AG10803 (cell line): ENCODE measurements at places on chromosomes 5 and 9.

GRCh38 chr5:8730194-8730593, 815.7 kb downstream of the SEMA5A start:
- peak; percentile 69 for DNase-seq

- peak; percentile 69 for DNase-seq
Observed at GRCh38 chr5:82466986-82467561, 188.9 kb upstream of the RPS23 start.

DNA sequence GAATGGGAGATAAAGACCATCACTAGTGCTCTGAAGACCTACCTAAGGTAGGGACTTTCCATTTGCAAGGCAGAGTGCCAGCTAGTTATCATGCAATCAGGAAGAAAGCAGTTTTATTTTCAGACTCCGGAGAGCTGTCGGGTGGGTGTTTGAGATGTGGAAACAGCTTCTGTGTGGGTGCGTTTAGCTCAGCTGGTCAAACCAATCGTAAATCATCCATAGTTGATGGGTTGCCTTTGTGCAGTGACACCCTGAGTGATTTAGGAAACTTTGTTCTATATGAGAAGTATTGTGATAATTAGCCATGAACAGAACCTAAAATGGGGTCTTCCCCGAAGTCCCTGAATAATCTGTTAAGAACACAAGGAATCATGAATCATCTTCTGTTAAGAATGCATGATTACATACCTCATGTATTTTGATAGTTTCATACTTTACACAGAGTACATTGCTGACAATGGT, 284.3 kb downstream of the ARHGAP26 start:
- no peak for DNase-seq

DNA sequence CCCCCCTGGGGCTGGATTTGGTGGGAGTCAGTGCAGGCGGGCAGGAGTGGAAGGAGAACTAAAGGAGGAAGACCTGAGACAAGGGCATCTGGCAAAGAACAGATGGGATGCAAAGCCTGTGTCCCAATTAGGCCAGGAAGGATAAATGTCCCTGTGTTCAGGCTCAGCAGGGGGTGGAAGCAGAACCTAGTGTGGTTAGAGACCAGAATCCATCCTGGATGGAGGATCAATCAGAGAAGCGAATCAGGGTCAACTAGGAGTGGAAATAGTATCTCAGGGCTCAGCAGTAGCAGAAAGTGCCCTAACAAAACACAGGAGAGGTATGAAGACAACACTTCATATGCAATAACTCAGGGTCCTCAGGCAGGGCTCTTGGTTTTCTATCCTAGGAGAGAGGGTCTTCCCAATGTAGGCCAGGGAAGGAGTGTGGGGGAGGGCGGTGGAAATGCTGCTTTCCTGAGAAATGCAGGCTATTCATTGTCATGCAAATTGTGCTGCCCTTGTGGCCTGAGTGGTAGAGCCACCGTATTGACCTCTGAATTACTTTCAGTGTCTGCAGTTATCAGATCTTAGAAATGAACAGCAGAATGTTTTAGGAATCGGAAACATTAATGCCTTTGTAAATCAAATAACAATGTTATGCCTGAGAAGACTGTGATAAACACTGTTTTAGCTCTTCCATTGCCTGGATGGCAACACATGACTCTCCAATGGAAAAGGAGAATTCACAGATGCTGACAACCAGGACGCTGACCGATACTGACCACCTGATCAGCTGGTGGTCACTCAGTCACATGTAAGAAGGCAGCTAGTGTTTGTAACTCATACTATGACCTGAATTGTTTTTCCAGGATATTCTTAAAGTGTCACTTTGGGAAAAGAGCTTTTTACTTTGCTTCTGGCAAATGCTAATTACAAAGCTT, 323.6 kb downstream of the SEMA5A start:
- no peak for DNase-seq

GRCh38 chr5:71475788-71476384, 20.4 kb downstream of the BDP1 start:
- DNase-seq, result peak; percentile 18

DNA sequence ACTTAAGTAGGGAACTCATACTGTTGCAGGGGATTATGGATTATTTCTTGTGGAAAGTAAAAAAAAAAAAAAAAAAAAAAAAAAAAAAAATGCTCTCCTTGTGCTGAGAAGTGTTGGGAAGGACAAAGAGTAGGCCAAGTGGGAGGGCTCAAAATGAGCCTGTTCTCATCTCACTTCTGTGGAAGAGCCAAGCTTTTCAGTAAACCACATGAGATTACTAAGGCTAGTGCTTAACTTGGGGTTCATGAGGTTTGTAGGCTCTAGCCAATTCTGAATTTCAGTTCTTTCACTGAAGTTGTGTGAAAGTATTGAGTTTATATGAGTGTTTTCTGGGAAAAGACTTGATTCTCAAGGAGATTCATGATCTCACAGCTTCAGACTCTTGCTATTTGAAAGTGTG, 23.0 kb upstream of the CEP78 start:
- DNase-seq, result no peak

GRCh38 chr9:71819115-71819739, 50.9 kb upstream of the CEMIP2 start:
- DNase-seq, result peak; percentile 39

DNA sequence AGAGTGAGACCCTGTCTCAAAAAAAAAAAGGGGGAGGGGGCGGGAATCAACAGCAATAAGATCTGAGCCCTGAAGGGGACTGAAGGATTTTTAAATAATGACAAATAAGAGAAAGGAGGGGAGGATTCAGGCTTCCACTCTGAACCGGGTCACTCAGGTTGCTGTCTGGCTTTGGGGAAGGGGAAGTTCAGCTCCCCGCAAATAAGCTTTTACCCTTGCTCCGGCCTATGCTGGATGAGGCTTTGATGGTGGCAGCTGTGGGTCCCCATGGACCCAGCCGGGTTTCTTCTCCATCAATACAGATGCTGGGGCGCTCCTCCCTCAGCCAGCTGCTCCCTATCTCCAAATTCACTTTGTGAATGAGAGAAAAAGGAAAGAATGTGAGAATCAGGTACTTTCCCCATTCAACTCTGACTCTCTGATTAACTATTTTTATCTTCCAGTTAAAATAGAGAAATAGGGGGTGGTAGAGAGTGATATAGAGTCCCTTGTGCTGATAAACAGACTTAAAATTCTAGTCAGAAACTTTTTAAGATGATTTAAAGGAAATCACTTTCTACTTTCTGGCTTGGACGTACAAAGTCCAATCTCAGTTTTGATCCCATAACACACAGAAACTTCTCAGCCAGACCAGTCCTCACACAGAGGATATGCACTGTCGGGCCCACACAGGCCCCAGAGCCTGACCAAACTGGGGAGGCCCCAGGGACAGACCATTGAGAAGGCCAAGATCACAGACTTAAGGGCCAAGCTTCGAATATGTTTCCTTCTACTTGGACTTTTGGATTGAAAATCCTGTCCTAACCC, 39.6 kb downstream of the C5orf15 start:
- DNase-seq, result no peak

DNA sequence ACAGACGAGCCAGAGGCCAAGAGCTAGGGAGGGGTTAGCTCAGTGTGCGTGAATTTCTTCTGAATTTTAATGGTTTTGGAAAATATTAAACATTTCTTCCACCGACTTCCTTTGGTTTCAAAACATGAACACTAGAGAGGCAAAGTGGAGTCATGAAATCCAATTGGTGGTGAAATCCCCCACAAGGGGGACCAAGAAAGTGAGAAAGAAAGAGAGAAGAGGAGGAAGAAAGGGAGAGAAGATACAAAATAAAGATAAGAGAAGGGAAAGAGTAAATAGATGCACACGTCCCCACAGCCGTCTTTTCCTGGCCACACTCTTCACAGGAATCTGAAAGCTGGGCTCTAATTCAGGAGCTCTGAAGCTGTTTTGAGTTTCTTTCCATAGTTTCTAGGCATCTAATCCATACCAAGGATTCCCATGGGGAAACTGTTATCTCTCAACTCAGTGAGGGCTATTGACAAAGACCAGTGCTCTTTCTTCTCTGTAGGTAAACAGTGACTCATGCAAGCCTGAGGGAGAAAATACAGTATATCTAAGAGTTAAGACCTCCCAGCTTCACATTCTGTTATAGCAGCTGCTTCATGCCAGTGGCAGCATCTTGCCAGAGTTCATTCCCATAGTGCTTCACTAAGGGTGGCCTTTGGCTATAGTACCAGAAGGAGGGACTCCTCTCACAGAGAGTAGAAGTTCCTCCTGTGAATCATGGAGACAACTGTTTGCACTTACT, 115.8 kb upstream of the LIFR start:
- peak; percentile 22 for DNase-seq

GRCh38 chr5:118440496-118440895, 547.9 kb downstream of the DTWD2 start:
- no peak for DNase-seq

DNA sequence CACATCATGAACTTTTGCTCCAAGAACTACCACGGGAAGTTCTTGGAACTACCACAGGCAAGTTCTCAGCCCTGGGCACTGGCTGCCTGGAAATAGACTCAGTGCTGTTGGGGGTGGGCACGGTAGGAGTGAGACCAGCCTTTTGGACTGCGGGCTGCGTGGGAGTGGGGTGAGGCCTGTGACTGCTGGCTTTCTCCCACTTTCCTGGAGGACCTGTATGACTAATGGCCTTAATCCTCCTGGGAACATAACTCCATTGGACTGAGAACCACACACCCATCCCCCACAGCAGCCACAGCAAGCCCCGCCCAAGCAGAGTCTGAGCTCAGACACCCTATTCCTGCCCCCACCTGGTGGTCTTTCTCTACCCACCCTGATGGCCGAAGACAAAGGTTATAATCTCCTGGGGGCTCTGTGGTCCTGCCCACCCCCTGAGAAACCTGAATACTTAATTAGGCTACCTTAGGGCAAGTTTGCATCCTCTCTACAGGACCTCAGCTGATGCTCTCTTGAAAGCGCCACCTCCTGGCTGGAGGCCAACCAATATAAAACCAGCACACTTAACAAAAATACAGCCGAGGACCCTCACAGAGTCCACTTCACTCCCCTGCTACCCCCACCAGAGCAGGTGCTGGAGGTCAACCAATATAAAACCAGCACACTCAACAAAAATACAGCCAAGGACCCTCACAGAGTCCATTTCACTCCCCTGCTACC, 112.6 kb downstream of the CACNA1B start:
- no peak for DNase-seq

- no peak for DNase-seq
Observed at GRCh38 chr9:93205045-93205768, 21.3 kb downstream of the WNK2 start.

DNA sequence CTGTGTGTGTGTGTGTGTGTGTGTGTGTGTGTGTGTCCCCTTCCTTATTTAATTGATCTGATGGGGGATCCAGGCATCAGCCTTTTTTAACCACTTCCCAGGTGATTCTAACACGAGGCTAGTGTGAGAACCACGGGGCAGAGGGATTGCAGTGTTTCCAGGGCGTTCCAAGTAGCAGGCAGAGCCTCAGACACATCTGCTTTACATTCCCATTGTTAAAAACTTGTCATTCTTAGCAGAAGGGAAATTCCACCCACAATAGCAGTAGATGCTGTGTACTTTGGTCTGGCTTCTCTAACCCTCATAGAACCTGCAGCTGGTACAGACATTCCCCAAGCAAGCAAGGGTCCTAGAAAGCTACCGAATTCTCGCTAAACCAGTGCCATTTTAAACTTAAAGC, 81.9 kb upstream of the SLC30A5 start:
- DNase-seq, result no peak

DNA sequence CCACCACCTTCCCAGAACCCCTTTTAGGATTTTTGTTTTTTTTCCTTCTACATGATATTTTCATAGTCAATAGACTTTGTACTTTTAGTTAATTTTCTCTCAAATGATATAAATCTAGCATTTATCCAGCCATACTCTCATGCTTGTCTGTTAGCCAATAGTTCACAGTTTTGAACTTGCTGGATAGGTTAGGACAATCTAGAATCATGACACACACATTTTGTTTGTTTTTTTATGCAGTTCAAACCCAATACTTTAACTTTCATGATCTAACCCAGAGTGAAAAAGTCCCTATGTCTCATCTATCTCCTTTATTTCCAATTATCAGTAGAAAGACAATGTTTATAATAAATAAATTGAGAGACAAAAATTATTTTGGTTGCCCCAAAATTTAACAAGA, 509.7 kb upstream of the DMAC1 start:
- no peak for DNase-seq

GRCh38 chr5:169906745-169907649, 73.3 kb downstream of the INSYN2B start:
- DNase-seq, result peak; percentile 77

- no peak for DNase-seq
Observed at GRCh38 chr9:109409773-109410397, 88.2 kb downstream of the PTPN3 start.

DNA sequence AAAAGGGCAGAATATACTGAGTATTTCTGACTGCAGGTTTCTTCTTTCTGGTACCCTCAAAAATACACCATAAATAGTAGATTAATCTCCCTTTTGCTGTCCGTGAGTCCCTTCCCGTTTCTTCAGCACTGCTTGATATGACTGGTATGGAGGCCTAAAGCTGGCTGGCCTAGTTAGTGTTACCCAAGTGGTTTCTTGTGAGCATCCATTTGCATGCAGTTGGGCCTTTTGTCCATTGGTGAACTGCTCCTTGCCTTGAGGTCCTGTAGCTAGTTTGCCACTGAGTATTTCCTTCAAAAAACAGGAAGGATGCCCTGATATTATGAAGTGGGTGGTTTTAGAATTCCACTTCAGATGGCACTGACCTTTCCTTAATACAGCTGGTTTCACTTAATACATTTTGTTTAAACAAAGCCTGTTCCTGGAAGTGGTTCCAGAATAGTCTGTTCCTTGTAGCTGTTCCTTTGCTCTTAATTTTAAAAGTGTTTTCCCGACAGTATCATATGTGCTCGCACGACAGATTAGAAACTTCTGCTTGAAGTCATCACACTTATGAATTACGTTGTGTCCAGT, 40.0 kb upstream of the ABL1 start:
- peak; percentile 52 for DNase-seq
